ENCODE measurements at places on chromosomes 4 and X.

DNA sequence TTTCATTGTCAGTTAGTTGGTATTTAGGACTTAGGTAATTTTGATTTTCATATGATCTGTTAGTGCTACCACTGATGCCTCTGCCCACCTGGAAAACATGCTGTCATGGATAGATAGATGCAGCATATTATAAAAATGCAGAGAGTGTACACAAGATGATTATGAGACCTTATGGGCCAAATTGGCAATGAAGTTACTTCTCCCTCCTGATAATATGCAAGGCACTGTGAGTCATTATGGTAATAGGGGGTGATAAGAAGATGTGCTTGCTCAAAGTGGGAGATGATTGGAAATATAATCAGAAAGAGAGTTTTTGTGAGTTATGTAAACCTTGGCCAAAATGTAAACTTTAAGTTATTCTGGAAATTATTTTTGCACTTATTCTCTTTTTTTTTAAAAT, 56.6 kb upstream of the RHOH start:
- no peak for DNase-seq

GRCh38 chr4:84939113-84939512, 27.4 kb downstream of the WDFY3 start:
- DNase-seq, result no peak

GRCh38 chr4:156408749-156409148, 455.1 kb upstream of the CTSO start:
- DNase-seq, result no peak

DNA sequence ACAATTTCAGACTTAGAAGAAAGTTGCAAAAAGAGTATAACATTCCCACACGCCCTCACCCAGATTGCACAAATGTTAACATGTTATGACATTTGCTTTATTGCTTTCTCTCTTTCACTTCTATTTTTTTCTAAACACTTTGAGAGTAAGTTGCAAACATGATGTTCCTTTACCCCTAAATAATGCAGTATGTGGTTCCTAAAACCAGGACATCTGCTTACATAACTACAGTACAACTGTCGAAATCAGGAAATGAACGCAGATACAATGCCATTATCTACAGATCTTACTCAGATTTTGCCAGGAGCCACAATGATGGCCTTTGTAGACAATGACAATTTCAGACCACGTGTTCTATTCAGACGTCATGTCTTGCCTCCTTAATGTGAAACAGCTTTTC, 22.4 kb downstream of the SH3TC1 start:
- no peak for DNase-seq

DNA sequence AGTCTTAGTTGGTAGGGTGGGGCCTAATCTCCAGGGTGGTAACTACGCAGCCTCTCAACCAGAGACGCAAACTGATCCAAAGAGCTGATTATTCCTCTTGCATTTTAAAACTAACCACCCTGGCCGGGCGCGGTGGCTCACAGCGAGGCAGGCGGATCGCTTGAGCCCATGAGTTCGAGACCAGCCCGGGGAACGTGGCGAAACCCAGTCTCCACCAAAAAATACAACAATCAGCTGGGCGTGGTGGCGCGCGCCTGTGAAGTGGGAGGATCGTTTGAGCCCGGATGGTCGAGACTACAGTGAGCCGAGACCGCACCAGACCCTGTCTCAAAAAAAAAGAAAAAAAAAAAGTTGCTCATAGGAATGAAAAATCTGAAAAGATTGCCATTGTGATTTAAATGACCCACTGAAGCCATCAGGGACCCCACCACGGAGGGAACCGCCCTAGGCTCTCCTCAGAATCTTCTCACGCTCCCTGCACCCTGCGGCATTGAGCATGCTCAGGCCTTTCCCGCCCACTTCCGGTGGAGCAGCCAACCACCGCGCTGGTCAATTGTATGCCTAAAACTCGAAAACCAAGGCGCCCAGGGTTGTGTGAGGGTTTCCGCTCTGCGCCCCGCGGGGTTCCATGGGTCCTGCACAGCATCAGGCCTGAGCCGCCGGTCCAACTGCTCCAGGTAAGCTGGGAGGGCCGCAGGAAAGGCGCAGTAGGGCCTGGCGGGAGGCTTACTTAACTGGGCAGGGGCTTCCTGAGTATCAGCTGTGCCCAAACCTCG, at the start of gene TRIM60:
Gene TRIM60, plus strand, starts transcription at position 564 of the 776 bp plus-strand sequence. CDS start 8,074 bp downstream, outside the sequence.
- DNase-seq, result no peak

DNA sequence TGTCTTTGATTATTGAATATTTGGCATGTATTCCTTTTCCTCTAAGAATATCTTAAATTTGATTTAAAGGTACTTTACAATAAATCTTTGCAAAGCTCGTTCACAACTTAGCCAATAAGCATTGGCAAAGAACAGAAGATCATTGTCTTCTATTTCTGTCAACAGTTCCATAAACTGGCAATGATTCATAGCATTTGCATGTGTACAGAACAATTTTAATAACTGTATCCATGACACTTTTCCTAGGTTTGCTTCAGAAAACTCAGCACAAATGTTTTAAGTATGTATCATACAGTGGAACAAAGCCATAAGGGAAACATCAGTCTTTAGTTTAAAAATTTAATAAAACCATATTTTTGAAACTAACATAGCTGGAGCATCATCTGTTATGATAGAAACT, 462.7 kb upstream of the RPS6KA3 start:
- no peak for DNase-seq

DNA sequence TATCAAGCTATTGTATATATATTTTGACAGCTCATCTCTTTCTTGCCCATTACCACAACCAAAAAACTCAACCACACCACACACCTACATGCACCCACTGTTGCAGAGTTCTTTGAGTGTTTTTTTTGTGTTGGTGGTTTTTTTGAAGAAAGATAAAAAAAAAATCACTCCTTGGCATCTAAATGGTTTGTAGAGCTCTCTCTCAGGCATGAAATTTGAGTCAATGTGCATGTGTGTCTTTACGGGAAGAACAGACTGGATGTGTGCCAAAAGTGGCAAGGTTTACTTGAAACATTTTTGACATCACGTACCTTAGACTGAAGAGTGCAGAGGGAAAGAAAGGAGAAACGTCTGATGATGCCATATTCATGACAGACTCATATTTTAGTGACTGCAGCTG, 154.2 kb downstream of the FHIP1A start:
- no peak for DNase-seq

DNA sequence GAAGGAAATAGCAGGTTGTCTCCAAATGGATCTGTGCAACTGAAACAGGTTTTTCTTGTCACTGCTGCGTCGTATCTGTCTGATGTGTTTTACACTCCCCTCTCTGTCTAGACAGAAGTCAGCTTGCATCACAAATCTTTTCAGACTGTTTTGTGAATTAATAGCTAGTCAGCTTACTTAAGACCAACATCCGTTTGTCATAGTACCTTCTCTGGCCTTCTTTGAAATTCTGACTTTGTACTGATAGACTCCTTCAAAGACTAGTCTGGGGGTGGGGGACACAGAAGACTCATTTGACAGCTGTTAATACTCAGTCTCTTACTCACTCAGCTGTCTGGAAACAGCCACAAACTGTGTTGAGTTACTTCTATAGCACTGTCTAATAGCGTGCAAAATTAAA, 197.8 kb downstream of the PALLD start:
- DNase-seq, result no peak

- no peak for DNase-seq
These were observed 824 bp downstream of the TBC1D14 start for GRCh38 chr4:6910340-6910959.

- DNase-seq, result no peak
These were observed 34.2 kb downstream of the FAM193A start for GRCh38 chr4:2570551-2571222.

DNA sequence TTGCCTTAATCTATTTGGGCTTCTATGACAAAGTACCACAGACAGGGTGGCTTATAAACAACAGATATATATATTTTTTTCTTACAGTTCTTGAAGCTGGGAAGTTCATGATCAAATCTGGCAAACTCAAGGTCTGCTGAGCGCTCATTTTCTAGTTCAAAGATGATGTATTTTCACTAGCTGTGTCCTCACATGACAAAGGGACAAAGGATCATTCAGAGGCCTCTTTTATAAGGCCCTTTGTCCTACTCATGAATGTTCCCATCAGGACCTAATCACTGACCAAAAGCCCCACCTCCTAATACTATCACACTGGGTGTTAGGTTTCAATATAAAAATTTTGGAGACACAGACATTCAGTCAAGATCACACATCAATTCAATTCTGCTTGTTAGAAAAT, 2025.2 kb downstream of the PCDH7 start:
- DNase-seq, result no peak

- no peak for DNase-seq
These were observed 42.1 kb upstream of the CENPU start for GRCh38 chr4:184775854-184776555.

DNA sequence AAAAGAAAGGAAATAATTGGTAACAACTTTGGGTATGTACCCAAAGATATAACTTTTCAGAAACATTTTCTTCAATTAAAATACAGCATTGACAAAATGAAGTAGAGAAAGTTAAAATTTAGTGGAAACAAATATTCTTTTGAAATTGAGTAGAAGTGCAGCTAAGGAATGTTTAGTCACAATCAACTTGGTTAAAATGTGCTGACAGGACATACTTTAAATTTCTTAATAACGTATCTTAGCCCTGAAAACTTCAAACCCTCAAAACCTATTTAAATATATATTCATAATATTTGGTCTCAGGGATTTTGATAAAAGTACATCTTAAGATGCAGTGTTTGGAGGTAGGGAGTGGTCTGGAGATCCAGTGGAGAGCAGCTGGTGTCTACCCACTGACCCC, 240.8 kb downstream of the DKK2 start:
- no peak for DNase-seq

- DNase-seq, result no peak
These were observed 63.6 kb downstream of the PALLD start for GRCh38 chr4:168560184-168561180.

- DNase-seq, result no peak
These were observed 160.5 kb downstream of the ZNF518B start for GRCh38 chr4:10296730-10297129.

DNA sequence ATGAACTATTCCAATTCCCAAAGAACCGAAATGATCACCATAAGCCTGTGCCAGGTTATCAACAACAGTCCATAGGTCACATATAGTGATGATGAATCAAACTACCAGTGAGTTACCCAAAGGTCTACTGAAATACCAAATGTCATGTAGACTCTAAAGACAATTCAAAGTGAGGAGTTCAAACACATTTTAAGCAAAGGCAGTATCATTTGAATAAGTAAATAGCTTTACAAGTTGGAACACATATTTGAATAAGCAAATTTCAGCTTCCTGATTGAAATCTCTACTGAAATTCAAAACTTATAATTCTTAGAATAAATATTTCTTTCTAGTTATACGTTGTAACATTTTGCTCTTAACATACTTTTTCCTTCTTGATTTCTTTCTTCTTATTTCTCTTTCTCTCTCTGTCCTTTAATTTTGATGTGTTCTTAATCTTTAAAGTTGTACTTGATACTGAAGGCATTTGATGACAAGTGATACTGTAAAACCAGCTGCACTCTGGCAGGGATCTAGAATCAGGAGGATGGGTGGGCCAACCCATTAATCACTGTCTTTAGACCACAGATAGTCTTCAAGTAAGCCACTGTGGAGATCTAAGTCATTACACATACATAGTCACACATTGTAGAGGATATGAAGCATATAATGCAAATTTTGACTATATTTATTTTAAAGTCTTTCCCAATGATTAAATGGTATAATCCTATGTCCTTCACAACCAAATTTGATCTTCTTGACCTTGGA, 34.5 kb downstream of the GABRA4 start:
- no peak for DNase-seq
